HCT116 (cell line): ENCODE measurements at places on chromosomes 7 and 10. TPM values are rescaled to one million over a fixed set of nuclear protein-coding genes. Genes with fewer than 3 reads are reported as not detected.

GRCh38 chr10:101780818-101781654 is 2.2 kb downstream of the NPM3 start:
- DNase-seq, result peak; percentile 55

- DNase-seq, result no peak
Observed at GRCh38 chr7:515628-516027, 4.0 kb downstream of the PDGFA start.

GRCh38 chr10:42875388-42875755 is 92.8 kb downstream of the BMS1 start:
- no peak for DNase-seq

- DNase-seq, result no peak
Observed at GRCh38 chr10:83982812-83983211, 156.5 kb upstream of the GHITM start.

DNA sequence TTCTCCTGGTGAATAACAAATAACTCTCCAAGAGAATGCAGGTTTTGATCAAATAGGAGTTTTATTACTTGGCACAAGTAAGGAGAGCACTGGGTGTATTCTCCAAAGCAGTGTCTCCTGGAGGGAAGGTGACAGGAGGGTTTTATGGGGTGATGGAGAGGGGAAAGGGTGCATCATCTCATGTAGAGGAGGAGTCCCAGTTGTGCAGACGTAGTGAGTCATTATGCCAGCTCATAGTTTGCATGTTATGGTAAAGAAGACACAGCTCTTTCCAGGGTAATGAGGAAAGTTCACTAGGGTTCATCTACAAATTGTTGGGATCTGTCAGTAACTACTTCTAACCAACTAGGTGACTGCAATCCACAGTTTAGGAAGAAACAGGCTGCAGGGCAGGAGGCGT is 347.9 kb upstream of the MEOX2 start:
- no peak for DNase-seq

DNA sequence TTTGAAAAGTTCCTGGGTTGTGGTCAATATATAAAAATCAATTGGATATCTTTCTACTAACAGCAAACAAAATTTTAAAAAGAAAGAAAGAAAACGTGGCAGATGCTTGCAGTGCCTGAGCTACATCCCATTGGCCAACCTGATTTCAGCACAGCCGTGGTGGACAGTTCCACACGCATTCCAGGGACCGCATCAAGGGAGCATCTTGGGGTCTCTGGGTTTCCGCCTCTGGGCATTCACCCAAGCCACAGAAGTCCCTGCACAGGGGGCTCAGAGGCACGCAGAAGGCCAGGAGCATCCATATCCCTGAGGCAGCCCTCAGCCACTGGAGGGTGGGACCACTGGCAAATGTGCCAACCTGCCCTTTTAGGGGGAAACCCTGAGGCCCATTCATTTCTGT is 254.5 kb upstream of the RNF32 start:
- DNase-seq, result no peak

DNA sequence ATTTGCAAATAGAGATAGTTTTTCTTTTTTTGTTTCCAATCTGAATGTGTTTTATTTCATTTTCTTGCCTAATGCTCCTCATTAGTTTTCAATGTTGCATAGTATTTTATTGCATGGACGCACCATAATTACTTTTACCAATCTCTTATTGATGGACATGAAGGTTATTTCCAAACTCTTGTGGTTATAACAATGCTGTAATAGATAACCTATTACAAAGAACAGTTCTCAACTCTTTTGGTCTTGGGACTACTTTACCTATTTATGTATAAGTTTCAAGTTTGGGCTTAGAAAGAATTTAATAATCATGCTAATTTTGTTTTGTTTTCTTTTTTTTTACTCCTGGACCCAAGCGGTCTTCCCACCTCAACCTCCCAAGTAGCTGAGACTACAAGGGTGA is 7.0 kb downstream of the SHLD2 start:
- no peak for DNase-seq

The PALS2 gene
- 44.6 TPM for total RNA-seq

The IGFBP3 gene
- total RNA-seq, result 4.1 TPM

The CPVL gene
- total RNA-seq, result 10.3 TPM

The SPDYE11 gene
- total RNA-seq, result not detected

The C7orf33 gene
- total RNA-seq, result not detected

The ADK gene
- total RNA-seq, result 55.0 TPM

The BICC1 gene
- not detected for total RNA-seq

The TMEM273 gene
- not detected for total RNA-seq
